AG04450 (cell line): ENCODE measurements at places on chromosomes 11 and 22.

DNA sequence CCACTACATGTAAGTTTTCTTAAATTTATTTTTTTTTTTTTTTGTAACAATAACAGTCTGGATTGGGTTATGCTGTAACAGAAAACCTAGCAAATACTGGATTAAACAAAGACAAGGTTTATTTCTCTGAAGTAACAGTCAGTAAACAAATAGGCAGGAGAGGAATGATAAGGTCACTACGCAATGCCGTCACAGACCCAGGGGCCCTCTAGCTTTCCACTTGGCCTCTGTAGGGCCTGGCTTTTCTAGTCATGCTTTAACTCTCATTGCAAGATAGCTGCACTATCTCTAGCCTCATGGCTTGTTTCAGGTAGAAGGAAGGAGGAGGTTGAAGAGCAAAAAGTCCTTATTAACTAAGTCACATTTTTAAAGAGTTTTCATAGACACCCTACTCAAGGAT lies 6.5 kb downstream of the OR10A6 start:
- DNase-seq = peak; percentile 8

GRCh38 chr11:115238791-115239190 lies 265.4 kb downstream of the CADM1 start:
- no peak for DNase-seq

- no peak for DNase-seq
Observed at GRCh38 chr11:132685174-132685611, 847.1 kb downstream of the OPCML start.

DNA sequence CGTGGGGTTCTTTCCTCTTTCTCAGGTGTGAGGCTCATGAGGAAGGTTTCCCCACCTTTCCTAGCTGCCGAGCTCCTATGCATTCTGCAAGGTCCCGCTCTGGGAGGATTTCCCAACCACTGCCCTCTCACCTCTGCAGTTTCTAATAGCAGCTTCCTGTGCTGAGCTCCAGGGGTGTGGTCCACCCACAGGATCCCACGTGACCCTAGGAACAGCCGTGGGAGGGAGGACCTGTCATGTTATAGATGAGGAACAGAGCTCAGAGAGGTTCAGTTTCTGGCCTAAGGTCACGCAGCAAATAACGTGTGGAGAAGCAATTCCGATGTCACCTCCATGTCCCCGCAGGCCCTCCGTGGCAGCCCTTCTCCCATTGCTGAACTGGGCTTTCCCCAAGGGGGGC lies 38.5 kb downstream of the FLRT1 start:
- DNase-seq = no peak

DNA sequence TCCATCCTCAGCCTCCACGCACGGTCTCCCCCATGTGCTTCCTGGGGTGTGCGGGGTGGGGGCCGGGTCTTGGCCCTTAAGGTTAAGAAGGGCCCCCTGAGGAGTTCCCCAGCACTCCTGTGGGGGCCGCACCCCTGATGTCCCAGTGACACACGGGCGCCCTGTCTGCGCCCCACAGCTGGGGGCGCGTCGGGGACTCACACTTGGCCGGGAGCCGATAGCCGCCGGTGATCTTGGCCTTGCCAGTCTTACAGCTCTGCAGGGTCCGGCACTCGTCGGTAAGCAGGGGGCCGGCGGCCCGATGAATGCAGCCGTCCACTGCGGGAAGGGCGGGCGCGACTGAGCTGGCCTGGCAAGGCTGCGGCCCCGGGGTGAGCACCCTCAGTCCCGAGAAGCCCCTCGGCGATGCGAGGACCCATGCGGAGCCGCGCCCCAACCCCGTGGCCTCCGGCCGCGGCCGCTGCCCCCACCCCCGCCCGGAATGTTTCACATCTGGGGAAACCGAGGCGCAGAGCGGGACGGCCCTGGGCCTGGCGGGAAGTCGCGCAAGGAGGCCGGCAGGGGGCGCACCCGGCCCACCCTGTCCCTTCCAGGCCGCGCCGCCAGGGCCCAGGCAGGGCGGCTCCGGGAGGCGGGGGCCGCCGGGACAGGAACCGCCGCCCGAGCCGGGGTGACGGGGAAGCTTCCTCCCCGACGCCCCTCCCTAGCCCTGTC lies 13.9 kb downstream of the OTUB1 start:
- no peak for DNase-seq

- no peak for DNase-seq
Observed at GRCh38 chr11:79362821-79363220, 78.0 kb downstream of the TENM4 start.

DNA sequence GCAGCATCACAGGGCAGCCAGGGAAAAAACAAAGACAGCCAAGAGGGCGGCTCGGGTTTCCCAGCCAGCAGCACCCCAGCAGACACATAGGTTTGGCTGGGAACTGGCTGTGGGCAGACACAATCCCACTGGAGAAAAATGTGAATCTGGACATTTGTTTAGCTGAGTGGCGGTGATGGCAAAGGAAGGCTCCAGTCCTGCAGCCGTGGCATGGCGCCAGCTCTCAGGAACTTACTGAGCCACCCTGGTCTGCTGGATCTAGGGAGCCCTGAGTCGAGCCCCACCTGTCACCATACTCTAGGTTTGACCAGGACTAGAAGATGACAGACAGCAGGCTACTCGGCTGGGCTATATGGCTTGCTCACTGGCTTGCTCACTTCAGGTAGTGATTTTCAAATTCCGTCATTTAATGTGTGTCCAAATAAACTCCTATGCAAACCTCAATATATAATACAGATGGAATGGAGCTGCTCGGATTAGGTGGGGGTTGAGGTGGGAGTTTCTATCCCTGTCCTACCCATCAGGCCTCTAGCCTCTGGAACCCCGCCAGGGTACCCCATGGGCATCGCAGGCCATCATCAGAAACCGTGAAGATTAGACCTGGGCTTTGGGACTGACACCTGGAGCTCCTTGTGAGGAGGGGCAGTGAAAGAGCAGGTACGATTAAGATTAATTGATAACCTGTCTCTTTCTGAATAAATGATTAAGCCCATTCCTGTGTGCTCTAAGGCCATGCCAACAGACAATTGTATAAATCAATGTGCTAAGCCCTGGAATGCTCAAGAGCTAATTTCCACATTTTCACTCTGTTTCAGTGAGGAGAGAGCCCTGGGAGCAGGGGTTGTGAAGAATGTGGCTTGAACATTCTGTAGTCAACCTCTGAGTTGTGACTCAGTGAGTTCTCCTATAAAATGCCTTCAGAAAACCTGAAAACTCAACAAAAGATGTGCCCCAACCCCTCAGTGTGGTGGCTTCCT lies 42.5 kb downstream of the GALNT18 start:
- DNase-seq = no peak

GRCh38 chr22:31659246-31659645 lies 2.8 kb downstream of the PISD start:
- DNase-seq = no peak

DNA sequence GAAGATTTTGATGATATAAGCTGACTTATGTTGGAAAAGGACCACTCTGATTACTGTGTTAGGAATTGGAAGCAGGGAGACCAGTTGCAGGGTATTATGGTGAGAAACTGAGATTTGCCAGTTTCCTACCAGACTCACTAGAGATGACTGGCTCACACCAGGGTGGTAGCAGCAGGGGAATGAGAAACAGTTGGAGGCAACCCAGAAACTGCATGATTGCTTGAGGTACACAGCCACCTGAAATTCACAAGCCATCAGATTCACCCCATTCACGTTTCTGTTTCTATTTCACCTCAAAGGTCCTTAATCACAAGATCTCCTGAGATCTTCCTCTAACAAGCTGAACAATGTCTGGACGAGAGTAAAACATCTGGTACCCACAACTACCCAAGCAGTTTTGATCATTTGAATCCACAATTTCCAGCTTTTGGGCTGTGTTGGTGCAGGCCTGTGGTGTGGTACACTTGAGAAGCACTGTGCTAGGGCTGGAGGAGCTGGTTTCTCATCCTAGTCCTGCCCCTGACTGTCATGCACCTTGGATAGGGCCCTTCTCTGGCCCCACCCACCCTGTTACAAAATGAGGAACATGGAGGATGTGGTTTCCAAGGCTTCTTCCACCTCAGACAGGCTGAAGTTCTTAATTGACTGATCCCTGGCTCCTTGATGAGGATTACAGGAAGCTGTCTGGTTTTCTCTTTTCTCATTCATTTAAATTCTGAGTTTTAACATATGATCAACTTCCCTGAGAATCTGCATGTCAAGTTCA lies 233.4 kb downstream of the INSC start:
- no peak for DNase-seq

- DNase-seq = no peak
Observed at GRCh38 chr11:13344818-13345217, 67.2 kb downstream of the BMAL1 start.

- no peak for DNase-seq
Observed at GRCh38 chr11:130278745-130279144, 36.0 kb downstream of the ZBTB44 start.

GRCh38 chr11:63737718-63738117 lies 30.9 kb downstream of the ZFTA start:
- no peak for DNase-seq

GRCh38 chr11:20161230-20161918 lies 1.1 kb upstream of the DBX1 start:
- no peak for DNase-seq

- DNase-seq = no peak
Observed at GRCh38 chr11:46444305-46444704, 52.7 kb upstream of the CHRM4 start.

DNA sequence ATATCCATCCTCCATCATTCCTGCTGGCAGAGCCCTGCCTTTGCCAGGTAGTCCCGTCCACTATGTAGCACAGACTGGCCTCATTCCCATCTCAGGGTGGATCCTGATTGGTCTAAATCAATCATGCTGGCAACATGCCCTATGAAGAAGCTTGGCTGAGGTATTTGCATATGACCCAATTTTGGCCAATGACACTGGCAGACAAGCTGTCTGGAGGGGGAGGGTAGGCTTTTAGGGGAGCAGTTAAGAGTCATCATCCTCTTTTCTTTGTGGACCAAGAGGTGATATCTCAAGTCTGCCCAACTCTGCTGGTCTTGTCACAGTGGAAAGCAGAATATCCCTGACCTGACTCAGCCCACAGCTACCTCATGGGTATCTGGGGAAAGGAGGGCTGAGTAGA lies 5.1 kb downstream of the CCDC89 start:
- DNase-seq = no peak

DNA sequence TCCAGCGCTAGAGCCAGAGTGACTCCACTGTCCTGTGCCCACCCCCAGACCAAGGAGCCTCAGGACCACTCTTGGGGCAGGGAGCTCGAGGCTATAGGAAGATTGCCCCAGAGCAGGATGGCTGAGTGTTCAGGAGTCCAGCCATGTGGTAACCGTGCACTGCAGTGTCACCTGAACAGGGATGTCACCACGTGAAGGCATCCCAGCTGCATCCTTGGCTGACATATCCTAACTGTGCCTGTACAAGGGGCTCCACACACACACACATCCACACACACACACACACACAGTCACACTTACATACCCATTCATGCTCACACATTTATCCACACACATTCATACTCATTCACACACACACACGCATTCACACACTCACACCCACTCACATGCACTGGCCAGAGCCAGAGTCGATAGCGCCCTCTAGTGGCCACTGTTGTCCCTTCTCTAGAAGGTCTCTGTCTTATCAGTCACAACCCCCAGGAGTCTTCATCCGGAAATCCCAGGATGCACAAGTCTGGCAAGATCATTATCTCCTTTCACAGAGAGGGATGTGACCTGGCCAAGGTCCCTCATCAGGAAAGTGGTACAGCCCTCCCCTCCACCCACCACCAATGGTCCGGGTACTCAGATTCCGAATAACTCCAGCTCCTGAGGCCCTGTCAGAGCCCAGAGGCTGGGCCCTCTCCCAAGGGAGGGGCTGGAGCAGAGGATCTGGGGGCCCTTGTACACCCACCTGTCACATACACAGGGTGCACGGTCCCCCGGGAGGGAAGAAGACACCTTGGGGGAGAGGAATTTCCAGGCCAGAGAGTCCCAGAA lies 55.1 kb downstream of the IGLL5 start:
- DNase-seq = no peak

DNA sequence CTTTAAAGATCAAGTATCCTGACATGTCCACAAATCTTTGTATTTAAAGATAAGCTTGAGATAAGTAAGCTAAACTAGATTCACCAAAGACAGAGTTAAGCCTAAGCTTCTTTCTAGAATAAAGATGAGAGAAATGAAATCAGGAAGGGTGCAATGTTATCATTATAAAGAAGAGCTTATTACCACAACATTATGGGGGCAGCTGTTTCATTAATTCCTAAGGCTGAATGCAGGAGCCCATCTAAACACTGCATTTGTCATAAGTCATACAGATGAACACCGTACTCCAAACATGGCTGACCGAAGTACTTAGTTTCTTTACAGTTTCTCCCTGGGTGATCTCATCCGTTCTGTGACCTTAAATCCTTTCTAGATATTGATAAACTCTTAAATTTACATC lies 16.3 kb downstream of the FDX1 start:
- DNase-seq = no peak

DNA sequence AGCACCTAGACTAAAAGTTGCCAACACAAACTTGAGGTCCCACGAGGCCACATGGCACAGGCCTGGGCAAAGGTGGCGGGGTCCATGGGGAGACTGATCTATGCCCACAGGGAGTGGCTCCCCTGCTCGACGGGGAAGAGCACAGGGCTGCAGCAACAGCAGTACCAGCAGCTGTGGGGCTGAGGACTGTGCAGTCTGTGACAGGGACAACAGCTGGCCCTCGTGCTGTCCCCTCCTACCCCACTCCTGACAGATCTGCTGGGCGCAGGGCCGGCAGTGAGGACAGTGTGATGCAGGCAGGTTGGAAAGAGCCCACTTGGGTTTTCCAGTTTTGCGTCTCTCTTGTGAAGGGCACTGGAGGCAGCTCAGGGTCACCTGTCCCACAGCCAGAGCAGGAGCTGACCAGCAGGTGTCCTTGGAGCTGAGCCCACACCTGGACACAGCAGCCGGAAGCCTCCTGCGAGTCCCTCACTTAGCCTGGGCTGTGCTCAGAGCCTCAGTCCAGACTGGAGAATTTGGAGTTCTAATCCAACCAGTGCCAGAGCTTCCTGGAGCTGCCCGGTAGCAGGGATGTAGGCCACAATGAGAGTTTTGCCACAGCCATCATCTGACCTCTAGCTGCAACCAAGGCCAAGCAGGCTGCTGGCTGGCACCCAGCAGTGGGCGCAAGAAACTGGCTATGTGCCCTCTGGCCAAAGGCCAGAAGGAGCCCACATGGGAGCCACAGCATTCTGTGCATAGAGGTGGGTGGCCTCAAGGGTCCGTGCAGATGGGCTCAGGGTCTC lies 3.6 kb upstream of the GAS2L1 start:
- no peak for DNase-seq

DNA sequence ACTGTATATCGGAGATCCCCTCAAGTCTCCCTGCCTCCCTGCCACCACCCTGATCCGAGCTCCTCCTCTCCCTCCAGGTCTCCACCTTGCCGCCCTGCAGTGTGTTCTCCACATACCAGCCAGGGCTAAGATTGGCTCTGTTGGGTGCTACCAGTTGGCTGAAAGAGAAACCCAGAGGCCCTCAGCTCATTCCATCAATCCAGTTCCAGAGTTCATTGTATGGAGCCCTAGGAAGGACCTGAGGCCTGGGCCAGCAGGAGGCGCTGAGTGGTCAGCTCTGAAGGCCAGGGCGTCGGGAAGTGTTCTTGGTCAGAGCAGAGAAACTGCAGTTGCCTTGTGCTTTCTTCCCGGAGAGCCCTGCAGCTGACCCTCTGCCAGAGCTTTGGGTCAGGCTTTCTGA lies 2.2 kb upstream of the TOP3B start:
- DNase-seq = no peak
